ENCODE measurements at places on chromosomes 16 and 17.

DNA sequence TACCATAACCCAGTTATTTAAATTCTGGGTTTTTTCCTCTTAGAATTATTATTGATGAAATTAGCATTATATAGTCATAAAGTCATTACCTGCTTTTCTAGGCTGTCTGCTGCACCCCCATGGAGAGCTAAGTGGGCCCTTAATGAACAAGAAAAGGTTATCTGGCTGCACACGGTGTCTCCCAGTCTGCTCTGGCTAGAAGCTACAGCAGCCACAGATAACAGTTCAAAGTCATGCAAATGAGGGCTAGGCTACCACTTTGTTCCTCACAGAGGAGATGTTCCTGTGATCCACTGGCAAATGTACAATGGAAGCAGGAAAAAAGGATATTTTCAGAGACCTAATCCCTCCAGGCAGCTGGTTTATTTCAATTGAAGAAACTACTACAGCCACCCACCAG is 112.1 kb downstream of the SNX11 start:
- DNase-seq = no peak

GRCh38 chr16:85136213-85136701 is 24.0 kb upstream of the CIBAR2 start:
- no peak for DNase-seq

GRCh38 chr17:50420419-50421112 is 5.5 kb upstream of the ACSF2 start:
- peak; percentile 56 for DNase-seq

DNA sequence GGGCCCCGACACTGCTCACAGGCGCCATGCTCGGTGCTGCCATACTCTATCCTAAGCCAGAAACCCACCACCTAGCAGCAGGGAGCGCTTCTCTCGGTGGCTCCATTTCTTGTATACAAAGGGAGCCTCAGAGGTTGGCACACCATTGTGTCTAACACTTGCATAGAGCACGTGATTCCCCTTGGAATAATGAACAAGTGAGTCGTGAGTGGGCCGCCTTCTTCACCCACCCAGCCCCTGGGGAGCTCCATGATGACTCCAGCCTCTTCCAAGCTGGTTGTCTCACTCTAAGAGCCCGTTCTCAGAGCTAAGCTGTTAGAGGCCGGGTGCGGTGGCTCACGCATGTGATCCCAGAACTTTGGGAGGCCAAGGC is 82.3 kb upstream of the ZNF469 start:
- DNase-seq = no peak

DNA sequence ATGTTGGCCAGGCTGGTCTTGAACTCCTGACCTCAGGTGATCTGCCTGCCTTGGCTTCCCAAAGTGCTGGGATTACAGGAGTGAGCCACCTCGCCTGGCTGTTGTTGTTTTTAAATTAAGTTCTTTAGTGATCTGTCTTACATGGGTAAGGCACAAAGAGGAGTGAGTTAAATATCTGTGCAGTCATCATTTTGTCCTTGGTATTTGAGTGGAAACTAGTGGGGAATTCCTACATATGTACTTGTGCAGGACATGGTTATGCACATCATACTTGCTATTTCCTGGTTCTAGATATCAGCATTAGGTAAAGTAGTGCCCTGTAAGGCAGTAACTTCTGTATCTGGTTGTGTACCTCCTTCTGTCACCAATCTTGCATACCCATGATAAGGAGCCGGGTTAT is 3.7 kb downstream of the KPNB1 start:
- DNase-seq = peak; percentile 9

- peak; percentile 56 for DNase-seq
Measured at GRCh38 chr16:57091200-57091974, 996 bp upstream of the CPNE2 start.

GRCh38 chr17:47700471-47701449 is 6.8 kb downstream of the TBKBP1 start:
- no peak for DNase-seq

GRCh38 chr17:47470836-47471235 is 60.1 kb upstream of the NPEPPS start:
- DNase-seq = no peak

- DNase-seq = peak; percentile 99
Measured at GRCh38 chr17:9389111-9389527, 186.5 kb downstream of the STX8 start.

- peak; percentile 61 for DNase-seq
Measured at GRCh38 chr17:12510535-12510934, 155.2 kb upstream of the MYOCD start.

GRCh38 chr17:67436233-67436632 is 59.2 kb downstream of the PITPNC1 start:
- no peak for DNase-seq

- peak; percentile 84 for DNase-seq
Measured at GRCh38 chr16:65285128-65286048, 163.5 kb upstream of the CDH11 start.

- DNase-seq = peak; percentile 90
Measured at GRCh38 chr17:40922239-40922638, 15.2 kb downstream of the KRT23 start.

DNA sequence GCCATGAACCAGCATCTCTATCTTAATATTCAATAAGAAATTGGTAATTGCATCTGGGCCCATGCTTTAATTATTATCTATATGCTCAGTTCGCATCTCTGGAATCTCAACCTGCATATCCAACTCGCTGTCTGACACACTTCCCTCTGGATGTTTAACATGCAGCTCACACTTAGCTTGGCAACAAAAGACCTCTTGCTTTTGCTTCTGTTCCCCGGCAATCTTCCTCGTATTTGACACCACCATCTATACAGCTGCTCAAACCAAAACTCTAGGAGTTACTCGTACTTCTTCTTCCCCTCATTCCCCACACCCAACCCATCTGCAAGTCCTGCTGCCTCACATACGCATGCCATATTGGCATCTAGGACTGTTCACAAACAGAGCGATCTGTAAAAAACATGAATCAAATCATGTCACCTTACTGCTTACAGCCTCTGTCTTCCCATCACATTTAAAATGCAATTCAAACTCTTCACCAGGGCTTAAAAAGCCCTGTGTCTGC is 300.6 kb downstream of the CEP112 start:
- DNase-seq = no peak

DNA sequence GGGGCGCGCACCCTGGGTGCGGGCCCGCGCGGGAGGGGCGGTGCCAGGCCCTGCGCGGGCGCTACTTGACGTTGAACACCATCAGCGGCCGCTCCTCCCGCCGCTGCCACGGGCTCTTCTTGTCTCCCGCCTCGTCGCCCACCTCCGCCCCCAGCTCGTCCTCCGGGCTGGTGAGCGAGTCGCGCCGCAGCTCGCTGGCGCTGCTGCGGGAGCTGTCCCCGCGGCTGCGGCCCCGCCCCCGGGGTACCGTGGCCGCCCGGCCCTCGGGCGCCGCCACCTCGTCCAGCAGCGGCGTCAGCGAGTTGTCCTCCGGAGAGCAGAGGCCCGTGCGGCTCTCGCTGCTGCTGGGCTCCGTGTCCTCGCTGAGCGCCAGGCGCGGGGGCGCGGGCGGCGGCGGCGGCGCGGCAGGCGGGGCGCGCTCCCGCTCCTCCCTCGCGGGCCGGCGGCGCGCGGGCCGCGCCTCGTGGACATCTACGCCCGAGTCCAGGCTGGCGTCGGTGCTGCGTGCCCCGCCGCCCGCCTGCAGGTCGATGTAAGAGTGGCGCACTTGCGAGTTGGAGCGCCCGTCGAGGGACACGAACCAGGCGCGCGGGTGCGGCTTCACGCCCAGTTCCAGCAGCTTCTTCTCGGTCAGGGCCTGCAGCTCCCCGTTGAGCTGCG is 8.7 kb downstream of the GRN start:
- DNase-seq = no peak

GRCh38 chr17:31560616-31561235 is 169.3 kb downstream of the RAB11FIP4 start:
- no peak for DNase-seq

DNA sequence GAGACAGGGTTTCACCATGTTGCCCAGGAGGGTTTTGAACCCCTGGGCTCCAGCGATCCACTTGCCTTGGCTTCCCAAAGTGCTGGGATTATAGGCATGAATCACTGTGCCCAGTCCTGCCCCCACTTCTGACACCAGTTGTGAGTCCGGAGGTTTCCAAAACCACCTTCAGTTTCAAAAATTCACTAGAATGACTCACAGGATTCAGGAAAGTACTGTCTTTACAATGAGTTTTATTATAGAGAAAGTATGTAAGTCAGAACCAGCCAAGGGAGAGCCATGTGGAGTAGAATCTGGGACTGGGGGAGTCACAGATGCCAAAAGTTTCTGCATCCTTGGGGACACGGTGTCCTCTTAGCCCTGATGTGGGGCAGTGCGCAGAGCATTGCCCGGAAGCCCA is 55.1 kb downstream of the PLD6 start:
- peak; percentile 90 for DNase-seq

GRCh38 chr16:48182979-48183537 is 27.3 kb upstream of the ABCC12 start:
- no peak for DNase-seq

DNA sequence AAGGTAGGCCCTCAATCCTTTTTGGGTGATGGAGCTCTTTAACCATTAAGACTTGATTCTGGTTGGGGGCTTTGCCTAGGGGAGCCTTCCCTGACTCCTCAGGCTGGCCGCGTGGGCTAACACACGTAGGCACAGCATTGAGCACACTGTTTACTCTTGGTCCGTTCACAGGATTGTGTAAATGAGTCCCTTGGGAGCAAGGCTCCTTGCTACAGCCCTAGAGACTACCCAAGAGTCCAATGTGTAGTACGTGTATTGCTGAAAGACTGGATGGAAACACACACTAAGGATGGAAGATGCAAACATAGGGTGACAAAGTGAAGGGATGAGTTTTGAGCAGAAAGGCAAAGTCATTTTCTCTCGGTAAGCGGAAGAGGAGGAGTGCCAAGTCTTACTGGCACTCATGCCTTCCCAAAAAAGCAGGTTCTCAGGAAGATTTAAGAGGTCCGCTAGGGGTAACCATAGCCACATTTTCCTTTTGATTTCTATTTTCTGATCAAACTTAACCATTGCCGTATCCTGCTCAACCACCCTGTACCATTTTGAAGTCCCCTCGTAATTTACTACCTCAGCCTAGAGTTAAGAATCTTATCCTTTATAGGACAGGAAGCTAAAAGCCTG is 911 bp upstream of the ITGA2B start:
- DNase-seq = no peak

DNA sequence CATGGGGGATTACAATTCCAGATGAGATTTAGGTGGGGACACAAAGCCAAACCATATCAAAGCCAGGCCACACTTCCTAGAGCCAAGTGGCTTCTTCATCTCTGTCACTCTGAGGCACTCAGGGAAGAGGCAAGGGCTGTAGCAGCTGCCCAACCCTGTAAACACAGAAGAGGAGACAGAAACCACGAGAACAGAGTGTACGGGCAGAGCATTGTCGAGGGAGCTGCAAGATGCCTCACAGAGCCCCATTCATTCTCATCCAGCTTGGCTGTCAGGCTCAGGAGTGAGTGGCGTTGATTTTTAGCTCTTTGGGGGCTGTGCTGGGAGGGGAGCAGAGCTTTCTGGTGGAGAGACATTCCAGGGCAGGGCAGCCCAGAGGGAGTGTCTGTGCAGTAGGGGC is 117.2 kb upstream of the SALL1 start:
- no peak for DNase-seq

DNA sequence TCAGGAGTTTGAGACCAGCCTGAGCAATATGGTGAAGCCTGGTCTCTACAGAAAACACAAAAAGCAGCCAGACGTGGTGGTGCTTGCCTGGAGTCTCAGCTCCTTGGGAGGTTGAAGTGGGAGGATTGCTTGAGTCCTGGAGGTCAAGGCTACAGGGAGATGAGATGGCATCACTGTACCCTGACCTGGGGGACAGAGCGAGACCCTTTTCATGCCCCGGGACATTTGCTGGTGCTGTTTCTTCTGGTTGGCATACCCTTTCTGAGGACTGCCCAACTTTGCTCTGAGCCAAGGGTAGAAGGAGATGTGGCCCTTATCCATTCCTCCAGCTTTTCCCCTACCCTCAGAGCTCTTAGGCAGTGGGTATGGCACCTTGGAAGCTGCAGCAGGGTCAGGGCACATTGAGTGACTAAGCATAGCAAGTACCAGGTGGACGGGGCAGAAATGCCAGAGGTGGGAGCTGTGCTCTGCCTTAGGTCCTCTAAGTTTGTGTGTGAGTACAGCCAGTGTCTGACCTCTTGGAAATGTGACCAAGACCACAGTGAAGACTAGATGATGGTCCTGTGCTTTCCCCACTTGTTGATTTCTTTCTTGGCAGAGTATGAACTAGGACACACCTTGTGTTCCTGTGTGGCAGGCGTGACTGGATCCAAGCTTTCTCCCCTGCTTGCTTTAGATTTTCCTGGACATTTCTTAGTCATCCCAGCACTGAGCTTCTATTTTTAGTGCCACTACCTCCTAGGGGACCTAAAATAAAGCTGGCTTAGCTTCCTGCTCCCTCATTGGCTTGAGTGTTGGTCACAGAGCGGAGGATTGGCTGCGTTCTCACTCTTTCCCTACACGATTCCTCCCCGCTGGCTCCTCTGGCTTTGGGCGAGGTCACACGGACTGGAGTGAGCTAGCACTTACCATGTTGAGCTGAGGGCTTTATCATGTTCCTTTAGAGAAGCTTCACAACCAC is 9.9 kb upstream of the EDC4 start:
- DNase-seq = peak; percentile 18

DNA sequence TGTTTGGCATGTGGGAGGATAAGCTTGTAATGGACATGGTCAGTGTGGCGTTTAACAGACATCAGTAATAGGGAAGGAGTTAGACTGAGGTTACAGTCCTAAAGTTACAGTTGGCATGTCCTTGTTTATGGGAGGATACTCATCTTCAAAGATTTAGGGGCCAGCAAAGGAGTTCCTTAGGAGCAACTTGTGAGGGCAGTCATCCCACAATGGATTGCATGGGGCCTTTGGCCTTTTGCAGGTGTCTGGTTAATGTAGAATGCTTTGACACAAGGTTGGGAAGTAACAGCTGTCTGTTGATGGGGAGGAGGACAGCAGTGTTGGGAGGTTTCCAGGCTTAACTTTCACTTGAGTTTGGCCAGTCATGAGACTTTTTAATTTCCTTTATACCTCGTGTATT is 2.2 kb downstream of the NUBP1 start:
- no peak for DNase-seq

- DNase-seq = peak; percentile 24
Measured at GRCh38 chr16:30104090-30104489, 8.1 kb upstream of the YPEL3 start.

DNA sequence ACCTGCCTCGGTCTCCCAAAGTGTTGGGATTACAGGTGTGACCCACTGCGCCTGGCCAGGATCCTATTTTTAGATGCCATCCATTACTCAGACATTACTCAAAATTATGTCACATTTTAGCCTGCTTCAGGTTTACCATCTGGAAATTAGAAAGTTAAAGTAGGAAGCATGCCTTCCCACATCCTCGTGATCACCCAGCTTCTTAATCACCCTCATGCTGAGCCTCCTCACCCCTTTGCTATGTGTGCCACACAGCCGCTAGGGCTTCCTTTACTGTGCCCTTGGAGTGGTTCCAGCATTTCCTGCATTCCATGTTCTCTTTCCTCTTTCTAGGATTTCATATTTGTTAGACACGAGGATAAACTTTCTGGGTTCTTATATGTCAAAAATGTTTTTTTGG is 9.3 kb downstream of the ADORA2B start:
- DNase-seq = peak; percentile 77

GRCh38 chr16:17423221-17423620 is 47.5 kb downstream of the XYLT1 start:
- no peak for DNase-seq

- no peak for DNase-seq
Measured at GRCh38 chr16:87150262-87150661, 166.9 kb downstream of the C16orf95 start.

GRCh38 chr16:50251375-50252081 is 14.8 kb upstream of the ADCY7 start:
- DNase-seq = peak; percentile 95

Data from iris pigment epithelial cell (primary cell).